ENCODE measurements at places on chromosomes 16 and 17.

DNA sequence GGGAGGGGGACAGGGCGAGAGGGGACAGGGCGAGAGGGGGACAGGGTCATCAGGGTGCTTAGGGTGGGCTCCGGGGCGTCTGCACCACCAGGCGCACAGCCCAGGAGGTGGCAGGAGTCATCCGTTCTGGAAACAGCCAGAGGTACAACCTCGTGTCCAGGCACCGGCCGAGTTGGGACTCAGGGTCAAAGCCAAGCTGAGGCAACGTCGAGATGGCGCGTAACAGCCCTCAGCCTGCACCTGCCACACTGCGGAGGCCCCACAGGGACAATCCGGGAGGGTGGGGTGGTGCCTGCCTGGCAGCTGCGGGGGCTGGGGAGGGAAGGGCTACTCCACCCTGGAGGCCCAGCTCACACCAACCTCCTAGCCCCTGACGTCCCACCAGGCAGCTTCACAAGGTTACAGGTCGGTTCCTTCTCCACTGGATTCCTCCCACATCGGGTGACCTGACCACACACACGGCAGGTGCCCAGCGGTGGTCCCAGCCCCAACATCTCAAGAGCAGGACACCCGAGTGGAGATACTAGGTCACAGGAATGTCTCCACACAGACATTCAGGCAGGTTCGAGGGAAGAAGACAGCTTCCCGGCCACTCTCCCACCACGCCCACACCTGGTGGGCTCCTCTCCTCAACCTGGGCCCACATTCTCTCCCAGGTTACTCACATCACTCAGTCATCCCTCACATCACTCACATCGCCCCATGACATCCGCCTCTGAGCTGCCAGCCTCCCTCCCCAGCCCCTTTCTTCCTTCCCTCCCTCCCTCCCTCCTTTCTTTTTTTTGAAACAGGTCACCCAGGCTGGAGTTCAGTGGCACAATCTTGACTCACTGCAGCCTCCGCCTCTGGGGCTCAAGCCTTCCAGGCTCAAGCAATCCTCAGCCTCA lies 47.3 kb downstream of the RPH3AL start:
- DNase-seq = no peak

DNA sequence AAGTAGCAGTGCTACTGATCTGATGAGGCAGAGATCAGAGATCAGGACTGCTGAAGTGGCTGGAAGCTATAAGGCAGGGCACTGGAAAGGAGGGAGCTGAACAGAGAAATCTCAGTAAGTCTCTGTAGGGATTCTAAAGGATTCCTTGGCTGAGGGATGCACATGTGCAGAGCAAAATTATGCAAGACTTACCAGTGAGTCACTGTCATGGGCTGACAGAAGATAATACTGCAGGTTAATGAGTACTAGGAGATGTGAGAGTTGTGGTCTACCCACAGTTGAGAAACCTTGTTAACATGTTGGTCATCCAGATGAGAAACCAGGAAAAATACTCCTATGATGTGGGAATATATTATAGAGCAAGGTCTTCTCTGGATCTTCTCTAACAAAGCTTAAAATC lies 378.1 kb downstream of the HAPSTR1 start:
- no peak for DNase-seq

- no peak for DNase-seq
These were observed 50.1 kb downstream of the PIMREG start for GRCh38 chr17:6494239-6494941.

DNA sequence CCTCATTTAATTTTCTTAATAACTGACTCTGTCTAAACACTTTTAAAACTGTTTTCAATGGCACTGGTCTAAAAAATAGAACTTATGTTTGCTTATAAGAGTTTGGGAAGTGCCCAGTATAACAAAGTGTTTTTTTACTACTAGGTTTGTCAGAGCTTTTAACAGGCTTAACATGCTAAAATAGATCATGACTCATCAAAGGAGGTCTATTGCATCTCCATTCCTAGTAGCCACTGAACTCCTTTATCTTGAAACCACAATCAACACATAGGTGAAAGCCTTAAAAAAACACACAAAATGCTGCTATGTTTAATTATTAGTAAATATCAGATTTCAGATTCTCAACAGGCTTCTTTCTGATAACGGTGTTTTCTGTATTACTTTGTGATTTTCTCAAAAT lies 196.4 kb upstream of the KIF2B start:
- DNase-seq = no peak

GRCh38 chr16:1057252-1057932 lies 15.2 kb upstream of the SSTR5 start:
- DNase-seq = peak; percentile 44

- no peak for DNase-seq
These were observed 623.2 kb upstream of the ZFHX3 start for GRCh38 chr16:73670836-73671820.

DNA sequence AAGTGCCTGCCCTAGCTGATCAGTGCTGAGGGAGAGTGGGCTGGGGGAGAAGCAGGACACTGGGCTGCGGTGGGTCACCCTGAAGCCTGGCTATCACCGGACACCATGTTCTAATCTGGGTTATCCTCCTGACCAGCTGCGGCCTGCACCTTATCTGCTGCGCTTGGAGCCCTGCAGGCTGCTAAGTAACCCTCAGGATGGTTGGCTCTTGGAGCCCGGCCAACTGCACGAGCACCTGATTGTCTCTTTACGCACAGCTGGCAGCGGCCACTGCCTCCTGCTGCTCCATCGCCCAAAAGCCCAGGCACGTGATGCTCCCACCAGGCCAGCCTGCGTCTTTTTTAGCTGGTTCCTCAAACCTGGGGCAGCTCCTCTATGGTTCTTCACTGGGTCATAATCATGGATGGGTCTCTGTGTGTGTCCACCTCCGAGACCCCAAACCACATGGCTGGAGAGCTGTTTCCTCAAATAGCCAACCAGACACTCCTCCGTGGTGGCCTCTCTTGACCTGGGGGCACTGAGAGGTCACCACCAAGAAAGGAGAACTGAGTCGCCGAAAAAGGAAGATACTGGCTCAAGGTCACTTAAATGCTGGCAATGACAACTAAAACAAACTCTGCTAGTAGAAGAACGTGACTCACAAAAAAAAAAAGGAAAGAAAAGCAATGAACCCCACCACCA lies 21.7 kb downstream of the SPHK1 start:
- DNase-seq = no peak

GRCh38 chr17:33021731-33022408 lies 30.2 kb downstream of the SPACA3 start:
- DNase-seq = no peak

- DNase-seq = no peak
These were observed 129.0 kb downstream of the KATNIP start for GRCh38 chr16:27678955-27679354.

- DNase-seq = no peak
These were observed 3.2 kb downstream of the SPG7 start for GRCh38 chr16:89511374-89511773.

DNA sequence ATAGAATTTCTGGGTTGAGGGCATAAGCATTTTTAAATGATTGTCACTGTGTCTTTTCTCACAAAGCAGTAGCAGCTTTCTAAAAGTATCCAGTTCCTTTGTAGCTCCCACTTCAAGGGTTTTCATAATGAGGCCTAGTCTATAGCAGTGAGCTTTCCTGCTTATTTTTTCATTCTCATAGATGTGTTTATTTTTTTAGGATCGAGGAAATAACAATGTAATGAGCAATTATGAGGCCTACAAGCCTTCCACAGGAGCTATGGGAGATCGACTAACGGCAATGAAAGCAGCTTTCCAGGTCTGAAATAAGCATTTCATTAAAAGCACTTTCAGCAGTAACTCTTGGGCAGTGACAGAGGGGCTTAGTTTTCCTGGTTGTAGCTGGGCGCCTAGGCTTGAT lies 10.6 kb upstream of the PSMC5 start:
- DNase-seq = no peak

DNA sequence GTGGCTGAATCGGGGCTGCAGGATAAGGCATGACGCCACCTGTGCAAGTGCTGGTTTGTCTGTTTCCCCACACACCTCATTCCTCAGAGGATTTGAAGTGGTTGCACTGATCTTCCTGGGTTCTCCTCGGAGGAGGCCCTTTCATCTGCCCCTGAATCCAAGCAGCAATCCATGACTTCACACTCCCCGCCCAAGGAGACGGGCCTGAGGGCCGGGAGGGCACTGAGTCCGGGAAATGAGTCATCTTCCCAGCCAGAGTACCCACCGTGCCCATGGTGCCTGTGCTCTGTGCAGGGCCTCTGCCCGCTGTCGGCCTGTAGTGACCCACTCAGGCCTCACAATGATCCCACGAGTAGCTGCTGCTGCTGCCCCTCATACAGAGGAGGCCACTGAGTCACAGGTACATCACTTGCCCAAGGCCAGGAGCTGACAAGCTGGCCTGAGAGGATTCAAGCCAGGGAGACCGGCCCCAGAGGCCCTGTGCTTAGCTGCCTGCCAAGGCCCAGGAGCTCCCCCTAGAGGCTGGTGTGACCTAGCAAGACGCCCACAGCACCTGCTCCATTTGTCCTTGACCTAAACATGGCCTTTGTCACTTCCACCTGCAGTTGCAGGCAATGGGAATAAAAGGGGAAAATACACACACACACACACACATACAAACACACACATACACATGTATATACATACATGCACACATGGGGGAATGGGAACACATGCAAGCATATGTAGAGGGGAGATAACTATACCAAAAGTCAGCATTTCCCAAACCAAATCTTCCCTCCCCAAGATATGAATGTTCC lies 240.0 kb downstream of the C16orf95 start:
- DNase-seq = peak; percentile 4

- DNase-seq = no peak
These were observed 26.4 kb upstream of the KLHDC4 start for GRCh38 chr16:87792205-87792565.

DNA sequence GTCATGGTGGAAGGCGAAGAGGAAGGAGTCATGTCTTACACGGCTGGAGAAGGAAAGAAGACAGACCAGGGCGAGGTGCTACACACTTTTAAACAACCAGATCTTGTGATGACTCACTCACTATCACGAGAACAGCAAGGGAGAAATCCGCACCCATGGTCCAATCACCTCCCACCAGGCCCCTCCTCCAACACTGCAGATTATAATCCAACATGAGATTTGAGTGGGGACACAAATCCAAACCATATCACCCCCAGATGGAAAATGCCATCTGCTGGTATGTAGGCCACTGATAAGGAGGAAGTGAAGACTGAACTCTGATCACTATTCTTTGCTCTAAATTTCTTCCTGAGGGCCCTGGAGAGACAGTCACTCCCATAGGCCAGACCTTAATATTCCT lies 7.5 kb upstream of the ITGAX start:
- DNase-seq = no peak

- DNase-seq = no peak
These were observed 396.1 kb downstream of the MAF start for GRCh38 chr16:79204486-79204885.

DNA sequence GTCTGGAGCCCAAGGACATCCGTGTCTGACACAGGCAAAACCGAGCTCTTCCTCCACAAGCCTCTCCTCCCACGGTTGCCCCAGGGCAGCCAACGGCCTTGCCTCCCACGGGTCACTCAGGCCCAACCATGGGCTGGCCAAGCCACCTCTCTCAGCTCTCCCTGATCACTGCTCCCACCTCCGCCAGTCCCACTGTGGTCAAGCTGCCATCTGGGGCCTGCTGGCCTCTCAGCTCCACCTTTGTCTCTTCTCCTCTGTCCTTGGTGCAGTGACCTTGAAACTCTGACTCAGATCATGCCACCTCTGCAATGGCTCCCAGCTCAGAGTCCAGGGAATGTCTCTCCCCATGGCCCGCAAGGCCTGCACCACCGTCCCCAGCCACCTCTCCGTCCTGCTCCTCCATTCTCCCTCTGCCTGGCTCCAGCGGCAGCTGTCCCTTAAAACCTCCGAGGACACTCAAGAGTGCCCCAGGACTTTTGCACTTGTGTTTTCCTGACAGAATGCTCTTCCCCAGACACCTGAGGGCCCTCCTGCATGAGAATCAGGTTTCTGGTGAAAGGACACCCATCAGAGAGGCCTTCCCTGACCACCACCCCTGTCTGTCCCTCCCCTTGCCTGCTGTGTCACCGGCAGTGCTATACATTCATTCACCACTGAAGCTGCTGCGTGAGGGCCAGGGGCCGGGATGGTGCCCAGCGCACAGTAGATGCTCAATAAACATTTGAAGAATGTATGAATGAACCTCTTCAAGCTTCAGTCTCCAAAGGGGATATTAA lies 19.3 kb downstream of the PEMT start:
- no peak for DNase-seq

DNA sequence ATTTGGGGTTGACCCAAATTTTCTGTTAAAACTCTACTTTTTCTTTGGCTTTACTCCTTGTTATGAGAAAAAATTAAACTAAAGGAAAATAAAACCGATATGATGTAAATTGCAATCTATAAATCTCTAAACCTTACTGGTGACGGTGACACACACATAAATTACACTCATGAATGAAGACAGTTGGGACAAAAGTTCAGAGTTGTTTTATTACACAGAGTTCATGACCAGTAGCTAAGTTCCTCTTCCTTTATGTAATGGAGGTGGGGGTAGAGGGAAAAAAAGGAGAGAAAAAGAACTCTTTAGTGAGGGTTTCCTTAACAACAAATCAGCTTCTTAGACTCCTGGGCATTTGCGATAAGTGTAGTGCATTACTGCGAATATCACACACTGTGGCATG lies 220.7 kb downstream of the KCNJ2 start:
- no peak for DNase-seq

DNA sequence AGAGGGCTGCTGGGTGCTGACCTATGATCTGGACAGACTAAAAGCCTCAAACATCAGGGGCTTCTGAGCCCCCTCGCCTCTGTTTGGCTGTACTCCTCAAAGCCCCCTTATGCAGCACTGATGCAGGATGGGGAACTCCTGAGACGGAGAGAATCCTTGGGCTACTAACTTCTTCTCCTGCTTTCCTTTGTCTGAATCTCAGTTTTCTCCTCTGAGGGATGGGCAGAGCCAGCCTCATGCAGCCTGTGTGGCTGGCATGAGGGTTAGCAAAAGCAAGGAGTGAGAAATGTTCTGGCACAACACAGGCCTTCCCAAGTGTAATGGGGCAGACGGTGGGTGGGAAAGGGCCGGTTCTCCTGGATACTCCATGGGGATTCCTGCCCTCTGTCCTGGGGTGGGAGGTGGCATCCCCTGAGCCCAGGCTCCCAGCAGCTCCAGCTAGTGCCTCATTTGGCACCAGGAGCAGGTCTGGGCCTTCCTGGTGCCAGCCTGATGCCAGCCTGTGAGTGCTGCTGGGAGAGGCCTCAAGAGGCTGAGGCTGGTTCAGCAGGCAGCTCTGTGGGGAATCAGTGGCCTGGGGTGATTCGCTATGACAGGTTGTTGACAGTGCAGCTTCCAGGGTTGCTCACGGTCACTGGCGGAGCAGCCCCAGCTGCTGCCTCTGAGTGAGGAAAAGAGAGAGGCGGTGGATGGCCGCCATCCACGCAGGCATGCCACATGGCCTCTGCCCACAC lies 4.0 kb upstream of the BRD7 start:
- DNase-seq = no peak

All from activated CD4-positive, CD25-positive, alpha-beta regulatory T cell (primary cell).